ENCODE measurements at places on chromosomes 13 and 19. TPM values are rescaled to one million over a fixed set of nuclear protein-coding genes. Genes with fewer than 3 reads are reported as not detected.

CACNG6 gene
- 9.3 TPM for total RNA-seq

- peak; percentile 89 for DNase-seq
Measured at GRCh38 chr19:55247621-55248099, 11.2 kb downstream of the PPP6R1 start.

- DNase-seq, result no peak
Measured at GRCh38 chr19:54477650-54478049, 4.6 kb upstream of the CDC42EP5 start.

AMER2 gene
- not detected for total RNA-seq

NANOS3 gene
- 1.6 TPM for total RNA-seq

GRCh38 chr19:29323440-29324290 lies 110.7 kb upstream of the UQCRFS1 start:
- no peak for DNase-seq

DNA sequence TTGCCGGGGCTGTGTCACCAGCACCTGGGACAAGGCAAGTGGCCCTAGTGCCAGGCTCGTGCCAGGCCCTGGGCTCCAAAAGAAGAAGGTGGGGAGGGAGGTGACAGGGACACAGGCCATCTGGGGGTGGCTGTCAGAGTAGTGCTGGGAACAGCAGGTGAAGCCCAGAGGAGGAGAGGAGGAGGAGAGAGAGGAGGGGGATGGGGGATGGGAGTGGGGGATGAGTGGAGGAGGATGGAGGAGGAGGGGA lies 18.7 kb downstream of the LSM4 start:
- DNase-seq, result no peak

ABHD8 gene
- total RNA-seq, result 11.6 TPM

GRCh38 chr13:66984241-66984640 lies 245.9 kb downstream of the PCDH9 start:
- DNase-seq, result no peak

PSG2 gene
- not detected for total RNA-seq

DNA sequence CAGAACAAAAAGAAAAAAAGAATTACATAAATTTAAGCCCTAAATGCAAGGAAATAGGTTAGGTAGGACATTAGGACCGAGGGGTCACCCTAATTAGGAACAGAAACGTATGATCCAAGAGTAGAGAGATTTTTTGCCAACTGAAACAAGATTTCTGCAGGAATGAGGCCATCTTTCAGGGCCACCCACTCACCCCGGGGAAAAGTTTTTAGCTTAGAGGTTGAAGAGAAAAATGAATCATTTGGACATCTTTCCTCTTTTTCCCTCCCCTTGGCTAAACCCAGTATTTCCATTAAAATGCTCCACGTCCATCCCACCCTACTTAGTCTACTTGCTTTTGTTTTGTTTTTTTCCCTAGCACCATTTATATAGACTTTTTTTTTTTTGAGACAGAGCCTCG lies 10.6 kb upstream of the PNMA8A start:
- no peak for DNase-seq

DNA sequence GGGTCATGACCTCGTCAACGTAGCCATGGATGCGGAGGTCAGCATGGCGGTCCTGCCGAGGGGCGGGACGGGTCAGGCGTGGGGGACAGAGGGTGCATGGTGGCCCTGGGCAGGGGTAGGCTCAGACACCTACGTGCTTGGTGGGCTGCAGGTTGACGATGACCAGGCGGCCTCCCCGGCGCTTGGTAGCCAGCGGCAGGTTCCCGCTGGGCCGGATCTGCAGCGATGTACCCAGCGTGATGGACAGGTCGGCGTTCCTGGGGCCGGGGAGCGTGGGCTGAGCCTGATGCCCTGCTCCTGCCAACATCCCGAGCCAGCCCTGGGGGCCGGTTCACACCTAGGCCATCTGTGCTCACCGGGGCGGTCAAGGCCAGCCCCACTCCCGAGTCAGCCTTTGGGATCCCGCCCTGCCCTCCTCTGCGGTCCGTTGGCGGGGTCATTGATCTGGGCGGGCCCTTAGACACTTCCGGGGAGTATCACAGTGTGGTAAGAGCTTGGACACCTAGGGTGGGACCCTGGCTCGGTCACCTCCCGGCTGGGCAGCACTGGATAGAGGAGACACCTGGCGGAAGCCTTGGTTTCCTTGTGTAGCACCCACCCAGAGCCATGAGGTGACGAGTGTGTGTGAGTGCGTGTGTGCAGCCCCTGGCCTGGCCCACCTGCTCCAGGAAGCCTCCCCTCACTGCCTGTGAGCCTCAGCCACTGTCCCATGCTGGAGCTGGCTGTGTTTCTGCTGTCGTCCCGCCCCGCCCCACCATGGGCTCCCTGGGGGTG lies 7.3 kb downstream of the SIRT6 start:
- no peak for DNase-seq

DNA sequence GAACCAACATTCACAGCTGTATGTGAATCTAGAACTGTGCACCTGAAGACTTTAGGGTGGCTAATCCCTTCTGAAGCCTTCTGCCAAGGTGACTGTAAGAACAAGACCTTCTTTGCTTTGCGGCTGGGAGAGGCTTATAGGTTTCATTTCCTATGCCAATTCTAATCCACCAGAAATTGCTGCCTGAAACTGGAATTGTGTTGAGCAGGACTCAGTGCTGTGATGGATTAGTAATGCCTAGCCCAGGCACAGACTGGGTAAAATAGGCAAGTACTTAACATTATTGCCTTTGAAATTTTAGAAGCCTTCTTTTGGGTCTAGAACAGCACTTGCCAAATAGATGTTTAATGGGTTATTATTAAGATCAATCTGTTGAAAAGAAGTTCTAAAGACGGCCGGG lies 11.5 kb downstream of the SLC25A23 start:
- no peak for DNase-seq

DNA sequence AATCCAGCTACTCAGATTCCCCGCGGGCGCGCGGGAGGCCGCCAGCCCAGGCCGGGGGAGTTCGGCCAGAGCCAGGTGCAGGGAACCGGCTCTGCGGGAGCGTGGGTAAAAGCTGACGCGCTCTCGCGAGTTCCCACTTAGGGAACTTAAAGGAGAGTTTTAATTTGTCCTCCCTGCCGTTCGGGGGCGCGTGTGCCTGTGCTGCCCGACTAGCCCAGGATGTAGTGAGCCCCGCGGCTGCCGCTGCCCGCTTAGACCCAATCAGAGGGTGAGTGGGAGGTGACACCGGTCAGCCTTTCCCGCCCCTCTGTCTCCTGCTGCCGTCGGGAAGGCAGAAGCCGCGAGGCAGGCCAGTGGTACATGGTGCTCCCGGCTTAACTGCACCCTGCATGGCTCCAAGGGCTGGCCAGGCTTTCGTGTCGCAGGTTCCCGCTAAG lies 36.0 kb upstream of the NEK3 start:
- no peak for DNase-seq

DNA sequence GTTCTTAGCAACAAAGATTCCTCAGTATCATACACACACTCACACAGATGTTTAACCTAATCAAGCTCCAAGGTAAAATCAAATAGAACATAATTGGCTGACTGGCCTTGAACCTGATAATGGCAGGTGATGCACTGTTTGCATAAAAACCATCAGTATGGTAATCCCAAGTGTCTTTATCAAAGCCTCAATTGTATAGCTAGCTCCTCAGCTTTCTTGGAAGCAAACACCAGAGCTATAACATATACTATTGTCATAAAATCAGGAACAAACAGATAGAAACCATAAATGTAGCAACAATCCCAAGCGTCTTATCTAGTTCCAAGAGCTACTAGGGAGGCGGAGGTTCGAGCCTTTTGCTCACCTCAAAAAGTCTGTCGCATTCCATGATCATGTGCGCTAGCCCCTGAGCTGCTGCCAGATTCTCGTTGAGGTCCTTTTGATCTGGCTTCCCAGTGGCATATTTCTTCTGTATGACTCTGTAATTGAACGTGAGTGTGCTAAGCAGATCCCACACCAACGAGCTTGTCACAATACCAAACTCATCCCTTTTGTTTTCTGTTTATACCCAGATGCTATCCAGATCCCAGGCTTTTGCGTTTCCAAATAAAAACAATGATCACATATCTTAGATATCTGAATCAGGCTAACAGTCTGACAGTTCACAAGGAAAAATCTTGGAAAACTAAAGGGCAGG lies 95.3 kb downstream of the KL start:
- DNase-seq, result no peak

DNA sequence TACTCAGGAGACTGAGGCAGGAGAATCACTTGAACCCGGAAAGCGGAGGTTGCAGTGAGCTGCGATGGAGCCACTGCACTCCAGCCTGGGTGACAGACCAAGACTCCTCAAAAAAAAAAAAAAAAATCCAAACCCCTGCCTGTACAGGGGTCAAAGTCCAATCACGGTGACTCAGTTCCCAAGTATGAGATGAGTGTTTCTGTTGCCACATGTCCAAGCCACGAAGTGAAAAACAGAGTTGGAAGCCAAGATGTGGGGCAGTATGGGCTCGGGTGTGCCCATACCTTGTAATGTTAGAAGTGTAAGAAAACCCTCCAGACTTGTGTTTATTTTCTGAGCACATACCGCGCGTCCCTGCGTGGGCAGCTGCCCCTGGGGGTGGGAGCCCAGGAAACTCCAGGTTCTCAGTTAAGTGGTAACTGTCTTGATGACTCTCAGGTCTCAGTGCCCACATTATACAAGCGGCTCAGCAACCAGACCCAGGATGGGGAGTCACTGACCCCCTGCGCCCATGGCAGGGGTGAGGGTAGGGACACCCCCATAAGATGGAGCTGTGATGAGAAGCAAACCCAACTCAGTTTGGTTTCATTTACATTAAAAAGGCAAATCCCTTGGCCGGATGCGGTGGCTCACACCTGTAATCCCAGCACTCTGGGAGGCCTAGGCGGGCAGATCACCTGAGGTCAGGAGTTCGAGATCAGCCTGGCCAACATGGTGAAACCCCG lies 1.2 kb upstream of the GPX4 start:
- peak; percentile 99 for DNase-seq

DNA sequence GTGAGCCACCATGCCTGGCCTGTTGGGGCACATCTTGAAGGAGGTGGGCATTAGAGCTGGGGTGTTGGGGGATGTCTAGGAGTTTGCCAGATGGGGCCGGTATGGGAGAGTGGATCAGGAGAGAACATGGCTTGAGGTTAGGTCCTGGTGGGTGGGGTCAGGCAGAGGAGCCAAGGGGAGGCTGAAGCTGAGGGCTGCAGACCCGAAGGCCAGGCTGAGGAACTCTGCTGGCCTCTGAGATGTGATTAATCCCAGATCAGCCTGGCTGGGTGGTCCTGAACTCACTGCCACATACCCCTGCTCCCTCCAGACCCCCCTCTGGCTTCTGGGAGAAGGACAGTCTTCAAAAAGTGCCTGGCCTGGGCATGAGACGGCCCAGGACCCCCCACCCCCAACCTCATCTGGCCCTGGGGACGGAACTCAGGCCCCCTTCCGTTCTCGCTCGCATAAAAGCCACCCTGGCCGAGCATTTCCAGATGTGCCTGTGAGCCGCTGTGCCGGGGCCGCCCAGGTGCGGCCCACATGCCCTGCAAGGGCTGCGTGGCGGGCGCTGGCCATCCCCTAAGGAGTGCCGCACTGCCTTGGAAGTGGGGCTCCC lies 2.7 kb downstream of the FSTL3 start:
- no peak for DNase-seq

GRCh38 chr19:46116121-46116520 lies 8.4 kb downstream of the IGFL3 start:
- no peak for DNase-seq

CCDC70 gene
- not detected for total RNA-seq

- DNase-seq, result no peak
Measured at GRCh38 chr13:52399046-52399445, 6.9 kb downstream of the THSD1 start.

LENG8 gene
- total RNA-seq, result 5.1 TPM

All from Daoy (cell line).